COLO829 (cell line): ENCODE measurements at places on chromosomes 12 and 14.
A peak's percentile ranks its signal among the peaks of the same experiment; 100 is the strongest.

DNA sequence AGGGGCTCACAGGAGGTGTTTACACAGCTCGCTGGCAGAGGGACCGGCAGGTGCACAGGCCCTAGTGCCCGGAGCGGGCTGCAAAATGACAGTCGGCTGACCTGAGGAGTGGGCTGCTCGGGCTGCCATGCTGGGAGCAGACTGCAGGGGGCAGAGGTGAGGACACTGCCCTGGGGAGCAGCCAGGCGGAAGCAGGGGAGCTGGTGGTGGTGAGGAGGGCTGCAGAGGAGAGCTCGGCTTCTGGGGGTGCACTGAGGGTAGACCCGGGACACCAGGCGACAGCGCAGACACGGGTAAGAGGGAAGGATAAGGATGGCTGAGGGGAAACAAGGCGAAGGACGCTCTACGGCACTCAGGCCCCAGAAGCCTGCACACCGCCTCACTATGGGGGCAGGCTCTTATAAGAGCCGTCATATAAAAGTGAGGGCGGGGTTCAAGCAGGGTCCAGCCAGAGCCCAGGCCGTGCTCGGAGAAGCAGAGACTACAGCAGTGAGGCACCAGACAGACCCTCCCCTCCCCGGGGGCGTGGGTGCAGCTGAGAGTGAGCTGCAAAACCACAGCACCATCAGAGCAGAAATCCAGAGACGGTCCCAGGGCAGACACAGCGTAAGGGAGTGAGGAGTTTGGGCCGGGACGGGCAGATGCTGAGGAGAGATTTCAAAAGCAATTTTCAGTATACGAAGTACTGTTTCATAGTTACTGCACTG lies 62.5 kb downstream of the CCDC88C start:
- no peak for DNase-seq

DNA sequence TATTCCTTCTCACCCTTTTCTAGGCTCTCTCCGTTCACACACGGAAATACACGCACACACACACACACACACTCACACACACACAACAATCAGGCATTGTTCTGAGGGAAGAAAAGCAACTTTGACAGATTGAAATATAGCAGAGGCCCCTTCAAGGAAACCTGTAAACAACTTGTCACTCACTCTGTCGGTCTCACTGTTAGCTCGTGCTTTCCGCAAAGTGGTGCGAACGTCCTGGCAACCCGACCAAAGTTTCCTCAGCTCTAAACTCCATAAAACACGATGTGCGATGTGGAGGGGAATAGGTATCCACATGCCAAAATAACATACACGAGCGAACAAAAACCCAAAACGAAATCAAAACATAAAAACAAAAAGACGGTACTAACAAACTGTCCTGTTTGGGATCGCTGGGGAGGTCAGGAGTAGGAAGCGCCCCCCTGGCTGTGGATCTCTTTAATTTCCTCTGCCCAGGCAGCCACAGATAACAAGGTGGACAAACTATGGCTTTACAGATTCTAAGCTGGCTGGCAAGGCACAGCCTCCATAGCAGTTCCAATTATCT lies 822 bp upstream of the SOX5 start:
- DNase-seq, result peak; percentile 26

- peak; percentile 17 for DNase-seq
Measured at GRCh38 chr14:99604766-99605298, 825 bp upstream of the CCDC85C start.

DNA sequence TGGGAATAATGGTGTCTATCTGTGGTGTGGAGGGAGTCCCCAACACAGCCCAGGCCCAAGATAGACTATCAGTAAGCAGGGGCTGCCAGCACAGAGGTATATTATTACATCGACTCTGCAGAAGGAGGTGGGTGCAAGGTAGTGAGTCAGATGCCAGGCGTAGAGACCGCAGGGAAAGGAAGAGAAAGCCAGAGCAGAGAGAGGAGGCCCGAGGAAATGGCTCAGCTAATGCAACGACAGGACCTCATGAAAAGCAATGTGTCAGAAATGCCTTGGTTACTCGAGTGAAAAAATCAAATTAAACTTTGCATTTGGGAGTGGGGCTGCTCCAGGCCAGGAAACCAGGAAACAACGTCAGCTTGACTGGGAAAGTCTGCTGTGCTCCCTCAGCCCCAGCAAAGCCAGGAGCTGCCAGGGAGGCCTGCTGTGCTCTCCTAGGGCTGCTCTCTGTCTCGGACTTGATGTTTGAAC lies 173.2 kb downstream of the SUDS3 start:
- DNase-seq, result no peak

DNA sequence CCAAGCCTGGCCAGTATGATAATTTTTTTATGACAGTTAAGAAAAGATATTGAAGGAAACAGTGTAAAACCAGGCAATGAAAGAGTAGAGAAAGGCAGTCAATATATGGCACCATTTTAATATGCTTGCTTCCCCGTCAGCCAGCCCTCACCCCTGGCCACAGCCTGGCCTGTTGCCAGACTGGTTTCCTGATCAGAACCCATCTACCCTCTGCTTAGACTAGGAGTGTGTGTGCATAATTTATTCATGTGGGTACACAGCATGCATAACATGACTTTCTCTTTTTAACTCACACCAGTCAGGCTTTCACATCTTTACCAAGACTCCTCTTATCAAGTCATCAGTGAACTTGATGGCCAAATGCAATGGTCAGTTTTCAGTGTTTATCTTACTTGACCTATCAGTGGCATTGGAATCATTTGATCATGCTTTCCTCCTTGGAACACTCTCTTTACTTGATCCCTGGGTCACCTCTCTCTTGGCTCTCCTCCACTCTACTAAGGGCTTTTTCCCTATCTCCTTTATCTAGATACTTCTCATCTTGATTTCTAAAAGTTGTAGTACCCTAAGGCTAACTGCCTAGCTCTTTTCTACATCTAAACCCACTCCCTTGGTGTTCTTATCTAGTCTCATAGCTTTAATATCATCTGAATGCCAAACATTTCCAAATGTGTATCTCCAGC lies 10.0 kb upstream of the GPR19 start:
- no peak for DNase-seq

DNA sequence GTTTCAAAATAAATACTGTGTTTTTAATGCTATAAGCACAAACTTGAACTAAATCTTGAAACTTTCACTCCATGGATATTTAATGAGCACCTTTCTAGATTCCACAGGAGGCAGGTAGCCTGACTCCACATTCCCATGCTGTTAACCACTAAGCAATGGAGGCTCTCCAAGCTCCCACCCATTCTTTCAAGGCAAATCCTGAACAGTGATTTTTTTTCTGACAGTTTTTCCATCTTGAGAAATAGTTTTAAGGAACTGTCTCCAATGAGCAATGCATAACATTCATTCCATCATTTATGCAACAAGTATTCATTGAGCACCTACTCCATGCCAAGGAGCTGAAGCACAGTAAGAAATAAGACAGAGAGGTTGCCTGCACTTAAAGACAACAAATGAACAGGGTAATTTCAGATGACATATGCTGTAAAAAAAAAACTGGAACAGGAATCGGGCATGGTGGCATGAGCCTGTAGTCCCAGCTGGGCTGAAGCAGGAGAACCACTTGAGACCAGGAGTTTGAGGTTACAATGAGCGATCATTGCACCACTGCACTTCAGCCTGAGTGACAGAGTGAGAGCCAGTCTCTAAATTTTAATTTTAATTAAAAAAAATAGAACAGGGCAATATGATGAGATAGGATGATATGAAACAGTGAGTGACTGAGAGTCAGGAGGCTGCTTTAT lies 102.3 kb upstream of the CPSF6 start:
- DNase-seq, result no peak

GRCh38 chr12:108712165-108712924 lies 19.0 kb downstream of the CORO1C start:
- no peak for DNase-seq

- peak; percentile 89 for DNase-seq
Measured at GRCh38 chr12:52372216-52373154, 5.2 kb upstream of the KRT85 start.

GRCh38 chr12:119668324-119668841 lies 450 bp downstream of the PRKAB1 start:
- no peak for DNase-seq

- DNase-seq, result no peak
Measured at GRCh38 chr12:50614167-50614759, 109.5 kb downstream of the DIP2B start.

GRCh38 chr14:93108105-93108504 lies 7.6 kb downstream of the ITPK1 start:
- DNase-seq, result no peak

DNA sequence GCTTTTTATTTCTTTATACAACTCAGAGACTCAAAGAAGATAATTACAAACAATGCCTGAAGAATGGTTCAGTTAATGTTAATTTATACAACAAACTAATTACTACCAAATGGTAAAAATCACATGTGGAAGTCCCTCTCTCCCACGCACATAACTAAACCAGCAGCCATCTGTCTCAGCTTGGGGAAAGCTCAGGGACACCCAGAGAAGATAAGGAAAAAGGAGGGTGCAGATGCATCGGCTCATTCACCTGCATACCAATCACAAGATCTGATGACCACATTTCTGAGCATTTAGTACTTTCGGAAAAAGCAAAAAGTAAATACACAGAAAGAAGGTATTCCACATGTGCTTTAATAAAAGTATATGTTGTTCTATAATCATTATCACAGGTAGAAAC lies 136.3 kb downstream of the SOX5 start:
- DNase-seq, result no peak

GRCh38 chr12:49340095-49340870 lies 3.3 kb upstream of the C1QL4 start:
- no peak for DNase-seq

- no peak for DNase-seq
Measured at GRCh38 chr14:94767321-94767878, 2.5 kb downstream of the GSC start.

DNA sequence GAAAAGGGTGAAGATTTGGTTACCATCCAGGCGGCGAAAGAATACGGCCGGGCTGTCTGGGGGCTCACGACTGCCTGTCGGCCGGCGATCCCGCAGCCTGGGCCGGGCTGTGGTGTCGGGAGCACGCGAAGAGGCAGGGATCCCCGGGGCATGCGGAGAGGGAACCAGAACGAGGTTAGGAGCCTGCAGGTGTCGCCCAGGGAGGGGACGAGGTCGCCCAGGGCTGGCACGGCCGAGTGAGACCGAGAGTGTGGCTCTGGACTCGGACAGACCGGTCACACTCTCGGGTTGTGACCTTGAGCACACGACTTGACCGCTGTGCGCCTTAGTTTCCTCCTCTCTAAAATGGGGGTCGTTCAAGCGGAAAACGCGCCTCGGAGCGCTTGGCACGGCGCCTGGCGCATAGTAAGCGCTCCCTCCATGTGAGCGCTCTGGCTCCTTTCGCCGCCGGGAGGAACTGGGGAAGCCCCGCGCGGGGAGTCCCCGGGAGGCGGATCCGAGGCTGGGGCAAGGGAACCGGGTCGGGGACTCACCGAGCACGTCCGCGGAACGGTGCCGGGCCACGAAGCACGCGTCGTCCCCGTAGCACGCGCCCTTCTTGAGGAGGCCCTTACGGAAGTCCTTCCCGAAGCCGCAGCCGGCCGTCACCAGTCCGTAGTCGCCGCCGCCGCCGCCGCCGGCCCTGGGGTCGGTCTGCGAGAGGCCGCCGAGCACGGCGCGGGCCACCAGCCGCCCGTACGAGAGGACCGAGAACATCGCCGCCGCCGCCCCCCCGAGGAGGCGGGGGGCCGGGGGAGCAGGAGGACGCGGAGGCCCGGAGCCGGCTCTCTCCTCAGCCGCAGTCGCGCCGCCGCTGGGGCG lies 612 bp downstream of the PPTC7 start:
- DNase-seq, result no peak

DNA sequence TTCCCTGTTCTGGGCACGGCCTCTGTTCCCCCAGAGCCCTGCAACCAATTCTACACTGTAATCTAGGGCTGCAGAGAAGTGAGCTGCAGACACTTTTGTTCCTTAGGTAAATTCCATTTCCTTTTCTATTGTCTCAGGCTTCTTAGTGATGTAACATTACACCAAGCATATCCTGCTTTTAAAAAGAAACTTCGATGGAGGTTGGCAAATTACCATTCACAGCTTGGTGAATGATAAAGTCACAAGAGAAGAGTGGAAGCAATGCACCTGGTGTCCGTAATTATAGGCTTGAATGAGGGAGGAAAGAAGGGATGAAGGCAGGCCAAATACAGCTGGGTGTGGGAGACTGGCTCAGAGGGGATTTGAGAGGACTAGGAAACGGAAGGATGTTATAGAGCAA lies 68.6 kb downstream of the PPM1A start:
- no peak for DNase-seq
